ENCODE measurements at places on chromosomes 5 and 9.

- no peak for DNase-seq
These were observed 10.0 kb upstream of the PLIN2 start for GRCh38 chr9:19137282-19137681.

- DNase-seq: peak; percentile 83
These were observed 17.4 kb downstream of the TMOD1 start for GRCh38 chr9:97518909-97519307.

GRCh38 chr5:115147052-115147451 is 22.7 kb downstream of the TRIM36 start:
- DNase-seq: no peak

- peak; percentile 94 for DNase-seq
These were observed 12.0 kb downstream of the UIMC1 start for GRCh38 chr5:176994460-176995121.

DNA sequence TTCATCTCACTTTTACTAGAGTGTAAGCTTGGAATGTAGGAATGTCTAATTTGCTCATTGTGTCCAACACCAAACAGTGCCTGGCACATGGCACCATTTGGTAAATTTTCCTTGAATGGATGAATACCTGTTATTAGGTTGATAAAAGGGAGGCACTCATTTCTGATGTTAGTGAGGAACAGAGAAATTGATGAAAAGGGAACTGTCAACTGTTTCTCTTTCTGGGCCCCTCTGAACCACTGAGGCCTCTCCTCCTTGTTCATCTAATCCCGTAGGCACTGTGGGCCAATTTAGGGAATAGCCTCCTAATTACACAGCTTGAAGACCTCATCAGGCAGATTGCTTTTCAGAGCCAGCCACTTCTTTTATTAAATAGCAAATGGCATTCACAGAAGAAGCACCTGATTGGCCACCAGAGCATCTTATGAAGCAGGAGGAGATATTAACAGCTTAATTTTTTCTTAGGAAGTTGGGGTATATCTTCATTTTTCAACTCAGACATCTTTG is 22.6 kb downstream of the MRRF start:
- no peak for DNase-seq

GRCh38 chr9:13554626-13555025 is 275.1 kb upstream of the MPDZ start:
- DNase-seq: no peak

DNA sequence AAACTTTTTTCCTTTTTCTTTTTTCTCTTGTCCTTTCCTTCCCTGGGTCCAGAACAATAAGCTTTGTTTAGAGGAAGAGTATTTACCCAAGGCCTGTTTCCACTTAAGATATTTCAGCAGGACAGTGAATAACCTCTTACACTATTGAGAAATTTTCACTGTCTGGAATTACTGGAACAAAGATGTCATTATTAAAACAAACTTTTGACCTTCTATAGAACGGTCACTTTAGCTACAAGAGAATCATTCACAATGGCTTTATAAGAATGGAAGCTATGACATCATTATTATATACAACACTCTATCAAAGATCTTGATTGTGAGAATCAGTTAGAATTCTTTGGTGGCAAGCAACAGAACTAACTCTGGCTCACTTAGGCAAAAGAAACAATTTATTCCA is 22.0 kb upstream of the ARHGAP26 start:
- no peak for DNase-seq

DNA sequence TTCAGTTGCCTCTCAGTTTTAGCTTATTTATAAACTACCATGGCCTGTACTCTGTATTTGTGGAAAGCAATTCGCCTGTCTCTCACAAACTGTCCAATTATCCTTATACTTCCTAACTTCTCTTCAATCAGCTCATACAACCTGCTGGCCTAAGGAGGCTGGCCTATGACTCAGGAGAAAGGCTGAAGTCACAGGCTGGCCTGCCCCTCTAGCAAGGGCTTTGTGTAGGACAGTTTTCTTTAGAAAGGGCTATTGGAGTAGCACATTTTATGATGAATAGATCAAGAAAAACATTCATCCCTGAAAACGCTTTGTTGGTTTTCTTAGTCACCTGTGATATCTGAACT is 988.7 kb upstream of the ARRDC3 start:
- no peak for DNase-seq

All from pulmonary artery endothelial cell (primary cell).